ENCODE measurements at places on chromosomes 16 and 17.

DNA sequence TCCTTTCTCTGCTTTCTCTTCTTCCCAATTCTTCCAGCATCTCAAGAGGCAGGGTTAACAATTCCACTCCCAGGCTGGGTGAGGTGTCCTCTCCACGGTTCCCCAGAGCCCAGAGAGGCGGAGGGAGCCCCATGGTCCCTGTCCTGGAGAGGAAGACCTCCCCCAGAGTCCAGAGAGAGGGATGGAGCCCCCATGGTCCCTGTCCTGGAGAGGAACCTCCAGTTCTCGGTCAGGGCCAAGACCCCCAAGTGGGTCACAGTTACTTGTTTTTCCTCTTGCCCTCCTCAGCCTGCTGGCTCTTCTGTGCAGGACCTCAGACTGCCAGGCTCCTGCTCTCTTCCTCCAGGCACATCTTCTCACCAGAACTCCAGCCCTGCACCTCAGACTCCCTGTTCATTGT lies 135.2 kb downstream of the RPTOR start:
- no peak for DNase-seq

DNA sequence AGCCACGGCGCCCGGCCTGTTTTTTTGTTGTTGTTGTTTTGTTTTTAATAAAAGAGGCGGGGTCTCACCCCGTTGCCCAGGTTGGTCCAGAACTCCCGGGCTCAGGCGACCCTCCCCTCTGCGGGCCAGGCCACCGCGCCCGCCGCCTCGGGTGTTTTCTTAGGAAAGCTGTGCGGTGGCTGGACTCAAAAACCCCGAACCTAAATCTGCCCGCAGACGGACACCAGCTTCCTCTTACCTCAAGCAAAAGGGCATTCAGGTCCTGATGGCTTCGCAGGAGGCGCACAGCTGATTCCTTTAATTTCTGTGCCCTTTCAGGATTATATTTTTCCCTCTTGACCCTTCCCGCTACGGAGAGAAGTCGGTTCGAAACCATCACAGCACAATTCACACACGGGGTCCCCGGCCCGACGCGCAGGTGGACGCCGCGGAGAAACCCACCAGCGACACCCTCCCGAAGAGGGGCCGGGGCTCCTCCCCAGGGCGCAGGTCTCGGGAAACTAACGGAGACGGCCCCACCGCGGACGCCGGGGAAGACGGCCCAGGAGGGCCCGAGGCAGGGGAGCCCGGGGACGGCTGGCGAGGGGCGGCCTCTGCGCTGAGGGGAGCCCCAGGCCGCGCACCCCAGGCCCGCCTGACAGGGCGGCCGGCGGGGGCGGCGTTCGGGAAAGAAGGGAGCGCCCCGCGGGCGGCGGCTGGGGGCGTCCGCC lies 653 bp downstream of the FANCA start:
- DNase-seq: peak; percentile 33

- DNase-seq: no peak
Observed at GRCh38 chr16:27400751-27401620, 988 bp upstream of the IL21R start.

- DNase-seq: no peak
Observed at GRCh38 chr17:80908776-80909175, 82.9 kb upstream of the CHMP6 start.

DNA sequence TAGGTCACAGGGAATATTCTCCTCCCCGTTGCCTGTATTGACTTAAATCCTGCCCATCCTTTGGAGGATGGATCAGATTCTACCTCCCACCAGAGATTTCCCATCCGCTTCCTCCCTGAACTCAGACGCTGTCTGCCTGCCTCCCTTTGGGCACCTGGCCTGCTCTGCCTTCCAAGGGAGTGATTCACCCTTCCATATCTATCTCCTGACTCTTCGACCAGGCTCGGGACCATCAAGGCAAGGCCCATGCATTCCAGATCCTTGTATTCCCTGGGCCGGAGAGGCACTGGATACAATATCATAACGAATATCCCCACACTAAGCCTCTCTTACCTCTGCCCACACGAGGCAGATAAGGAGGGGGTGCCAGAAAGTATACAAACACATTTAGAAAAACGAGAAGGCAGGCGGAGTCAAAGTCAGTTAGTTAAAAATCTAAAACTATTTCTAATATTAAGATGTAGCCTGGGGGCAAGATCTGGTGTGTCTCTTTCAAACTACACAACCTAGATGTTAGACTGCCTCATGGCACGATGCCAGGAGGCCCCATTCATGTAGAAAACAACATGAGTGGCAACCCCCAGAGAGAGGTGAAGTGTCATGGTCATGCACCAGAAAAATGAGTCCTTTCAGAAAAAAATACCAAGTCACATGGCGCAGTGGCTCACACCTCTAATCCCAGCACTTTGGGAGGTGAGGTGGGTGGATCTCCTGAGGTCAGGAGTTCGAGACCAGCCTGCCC lies 9.2 kb downstream of the PMP22 start:
- no peak for DNase-seq

DNA sequence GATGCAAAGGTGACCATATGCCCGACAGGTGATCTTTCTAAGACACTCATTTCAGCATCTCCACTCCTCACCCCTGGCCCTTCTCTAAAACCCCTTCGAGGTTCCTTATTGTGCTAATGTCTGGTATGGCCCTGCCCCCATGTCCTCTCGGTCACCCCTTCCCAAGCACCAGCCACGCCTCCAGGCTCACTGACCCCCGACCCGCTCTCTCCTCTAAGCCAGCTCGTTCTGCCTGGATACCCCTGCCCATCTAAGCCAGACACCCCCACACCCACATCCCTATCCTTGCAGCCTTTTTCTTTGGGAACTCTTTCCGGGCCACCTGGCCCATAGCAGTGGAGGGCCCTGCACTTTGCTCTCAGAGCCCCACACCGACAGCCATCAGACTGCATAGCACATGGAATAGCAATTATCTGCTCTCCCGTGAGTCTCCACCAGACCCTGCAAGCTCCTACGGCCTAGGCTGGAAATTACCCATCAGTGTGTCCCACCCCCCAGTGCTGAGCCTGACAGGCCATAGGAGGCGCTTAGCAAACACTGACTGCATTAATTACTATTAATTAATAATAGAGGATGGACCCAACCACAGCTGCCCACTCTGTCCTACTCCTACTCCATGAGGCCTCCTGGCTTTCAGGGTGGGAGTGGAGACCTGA lies 176.7 kb downstream of the TMEM132E start:
- DNase-seq: no peak

GRCh38 chr17:32020943-32021614 lies 13.9 kb downstream of the LRRC37B start:
- no peak for DNase-seq

DNA sequence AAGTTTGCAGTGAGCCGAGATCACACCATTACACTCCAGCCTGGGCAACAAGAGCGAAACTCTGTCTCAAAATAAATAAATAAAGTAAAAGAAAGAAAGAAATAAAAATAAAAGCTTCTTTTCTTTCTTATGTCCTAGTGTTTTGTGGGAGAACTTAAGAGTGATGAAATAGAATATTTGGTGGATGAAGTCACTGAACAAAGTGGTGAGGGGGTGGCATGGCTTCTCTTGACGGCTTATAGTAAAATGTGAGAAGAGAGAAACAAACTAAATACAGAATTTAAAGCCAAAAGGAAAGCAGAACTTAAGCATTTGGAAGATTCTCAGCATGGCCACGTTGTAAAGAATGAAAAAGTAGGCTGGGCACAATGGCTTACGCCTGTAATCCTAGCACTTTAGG lies 15.3 kb downstream of the SGF29 start:
- no peak for DNase-seq

DNA sequence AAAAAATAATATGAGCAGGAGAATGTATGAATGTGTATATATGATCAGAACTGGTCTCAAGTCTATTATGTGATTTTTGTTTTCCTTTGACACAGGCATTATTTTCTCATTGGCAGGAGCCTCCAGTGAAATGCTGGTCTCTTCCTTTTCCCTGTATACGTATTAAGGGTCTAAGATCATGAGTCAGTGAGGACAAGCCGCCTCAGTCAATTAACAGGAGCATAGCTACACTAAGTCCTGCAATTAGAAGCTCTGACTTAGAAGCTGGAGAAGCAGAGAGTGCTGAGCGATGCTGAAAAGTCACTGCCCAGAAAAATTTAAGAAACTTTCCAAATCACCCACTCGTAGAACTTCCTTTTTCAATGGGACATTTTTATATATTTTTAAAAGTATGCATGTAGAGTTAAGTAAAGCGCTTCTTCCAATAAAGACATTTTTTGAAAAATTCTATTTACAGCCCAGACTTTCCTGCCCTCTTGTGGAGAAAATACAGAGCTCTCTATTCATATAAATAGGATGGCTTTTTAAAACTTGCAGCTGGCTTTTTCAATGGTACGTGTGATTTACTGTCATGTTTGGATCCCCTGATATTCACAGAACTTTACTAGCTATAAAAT lies 70.2 kb upstream of the PSMD7 start:
- DNase-seq: no peak

DNA sequence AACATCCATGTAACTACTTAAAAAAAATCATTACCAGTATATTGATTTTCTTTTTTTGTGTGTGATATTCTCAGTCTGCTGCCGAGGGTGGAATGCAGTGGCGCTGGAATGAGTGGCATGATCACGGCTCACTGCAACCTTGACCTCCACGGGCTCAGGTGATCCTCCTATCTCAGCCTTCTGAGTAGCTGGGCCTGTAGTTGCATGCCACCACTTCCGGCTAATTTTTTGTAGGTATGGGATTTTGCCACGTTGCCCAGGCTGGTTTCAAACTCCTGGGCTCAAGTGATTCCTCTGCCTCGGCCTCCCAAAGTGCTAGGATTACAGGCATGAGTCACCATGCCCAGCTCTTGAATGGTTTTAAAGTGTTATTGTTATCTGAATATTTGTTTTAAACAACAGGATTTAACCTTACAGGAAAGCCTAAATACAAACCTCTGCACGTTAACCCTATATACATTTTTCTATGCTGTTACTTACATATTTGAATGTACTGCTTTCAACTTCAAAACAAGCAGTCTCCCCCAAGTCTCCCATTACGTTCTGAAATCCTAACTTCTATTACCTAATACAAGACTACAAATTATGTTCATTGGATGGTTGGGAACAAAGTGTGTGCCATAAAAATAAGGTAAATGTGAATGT lies 61.7 kb downstream of the KPNA2 start:
- no peak for DNase-seq

GRCh38 chr17:16920628-16921020 lies 51.3 kb downstream of the TNFRSF13B start:
- no peak for DNase-seq

- DNase-seq: no peak
Observed at GRCh38 chr16:63363738-63364137, 1327.5 kb upstream of the CDH8 start.

- no peak for DNase-seq
Observed at GRCh38 chr16:27485126-27485525, 64.6 kb downstream of the GTF3C1 start.

DNA sequence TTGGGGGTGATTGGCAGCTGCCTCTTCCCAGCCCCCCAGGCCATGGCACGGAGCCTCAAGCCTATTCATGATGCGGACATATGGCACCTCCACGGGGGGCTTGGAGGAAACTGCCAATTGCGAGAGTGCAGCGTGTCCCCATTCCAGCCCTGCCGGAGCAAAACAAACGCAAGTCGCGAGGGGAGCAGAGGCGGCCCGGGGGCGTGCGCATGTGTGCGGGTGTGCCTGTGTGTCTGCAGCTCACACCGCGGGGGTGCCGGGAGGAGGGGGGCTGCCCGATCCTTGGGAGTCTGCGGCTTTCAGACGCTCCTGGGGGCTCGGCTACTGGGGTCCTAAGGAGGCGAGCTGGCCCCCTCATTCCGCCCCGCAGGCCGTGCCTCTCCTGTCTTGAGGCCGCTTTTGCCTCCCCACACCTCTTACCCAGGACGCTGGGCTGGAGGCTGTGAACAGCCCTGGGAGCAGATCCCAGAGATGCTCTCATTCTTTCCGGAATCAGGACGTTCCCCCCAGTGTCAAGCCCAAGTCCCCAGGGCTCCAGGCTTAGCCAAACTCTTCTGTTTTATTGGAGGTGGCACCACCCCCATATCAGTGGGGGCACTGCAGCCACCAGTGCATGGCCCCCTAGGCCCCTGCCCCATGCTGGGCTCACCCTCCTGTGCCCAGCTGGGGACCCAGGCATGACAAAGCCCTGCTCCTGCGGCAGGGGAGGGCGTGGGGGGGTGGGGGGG lies 29.1 kb downstream of the ENDOV start:
- DNase-seq: no peak

GRCh38 chr17:41377546-41377945 lies 4.6 kb downstream of the KRT34 start:
- DNase-seq: no peak

GRCh38 chr16:82631701-82632685 lies 5.2 kb downstream of the CDH13 start:
- DNase-seq: no peak

DNA sequence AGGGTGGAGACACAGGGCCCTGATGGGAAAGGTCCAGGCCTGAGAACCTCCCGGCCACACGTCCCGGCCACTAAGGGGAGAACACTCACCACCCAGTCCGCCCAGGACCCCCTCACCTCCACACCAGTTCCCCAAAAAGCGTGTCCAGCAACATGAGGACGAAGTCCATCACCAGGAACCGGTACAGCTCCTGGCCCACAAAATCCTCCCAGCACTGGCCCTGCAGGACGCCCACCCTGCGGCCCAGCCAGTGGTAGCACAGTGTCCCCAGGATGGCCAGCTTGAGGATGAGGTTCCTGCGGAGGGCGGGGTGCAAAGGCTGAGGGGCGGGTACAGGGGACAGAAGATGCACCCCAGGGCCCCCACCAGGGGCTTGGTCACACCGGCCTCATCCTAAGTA lies 8.0 kb downstream of the TMC6 start:
- no peak for DNase-seq

DNA sequence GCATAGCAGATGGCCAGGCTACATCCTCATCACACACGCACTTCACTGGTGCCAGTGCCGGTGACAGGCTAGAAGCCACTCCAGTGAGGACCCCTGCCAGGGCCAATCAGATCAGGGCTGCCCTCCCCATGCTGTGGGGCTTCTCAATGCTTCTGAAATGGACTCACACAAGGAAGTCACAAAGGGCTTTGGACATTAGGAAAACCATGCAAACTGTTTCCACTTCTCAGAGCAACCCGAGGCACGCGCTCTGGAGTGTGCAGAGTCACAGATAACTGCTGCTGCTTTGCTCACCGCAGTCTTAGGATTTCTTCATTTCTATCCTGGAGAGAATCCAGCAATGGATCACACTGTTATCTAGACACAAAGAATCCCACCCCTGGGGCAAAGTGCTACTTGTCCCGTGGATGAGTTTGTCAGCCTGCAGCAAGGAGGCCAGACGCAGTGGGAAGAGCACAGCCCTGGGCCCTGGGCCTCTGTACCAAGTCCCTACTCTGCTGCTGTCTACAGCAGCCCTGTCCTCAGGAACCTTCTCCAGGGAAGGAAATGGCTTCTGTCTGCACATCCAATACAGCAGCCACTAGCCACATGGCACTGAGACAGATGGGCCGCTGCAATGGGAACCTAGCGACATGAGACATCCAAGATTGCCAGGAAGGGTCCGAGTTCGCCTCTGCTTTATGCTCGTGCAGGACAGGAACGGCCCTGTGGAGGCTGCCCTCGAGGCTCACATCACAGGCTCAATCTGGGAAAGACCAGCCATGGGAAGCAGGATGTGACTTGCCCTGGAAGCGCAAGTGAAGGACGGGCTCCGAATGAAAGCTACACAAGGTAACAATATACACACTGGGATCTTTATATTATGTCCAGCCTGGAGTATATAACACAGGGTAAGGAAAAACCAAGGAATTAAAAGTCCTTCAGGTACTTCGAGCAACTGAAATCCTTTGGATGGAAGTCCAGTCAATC lies 169.3 kb downstream of the ZFHX3 start:
- DNase-seq: no peak

- no peak for DNase-seq
Observed at GRCh38 chr16:47162670-47163420, 19.1 kb upstream of the NETO2 start.

Measured in stimulated activated naive CD8-positive, alpha-beta T cell treated with anti-CD3 and anti-CD28 coated beads, Interleukin-15, Interleukin-2, amounts not matched to agents 100 U/mL and 50 U/mL, for 24 hours (primary cell).